Bronchial epithelial cell (primary cell): ENCODE measurements at places on chromosomes 2 and 18.
A peak's percentile ranks its signal among the peaks of the same experiment; 100 is the strongest.

DNA sequence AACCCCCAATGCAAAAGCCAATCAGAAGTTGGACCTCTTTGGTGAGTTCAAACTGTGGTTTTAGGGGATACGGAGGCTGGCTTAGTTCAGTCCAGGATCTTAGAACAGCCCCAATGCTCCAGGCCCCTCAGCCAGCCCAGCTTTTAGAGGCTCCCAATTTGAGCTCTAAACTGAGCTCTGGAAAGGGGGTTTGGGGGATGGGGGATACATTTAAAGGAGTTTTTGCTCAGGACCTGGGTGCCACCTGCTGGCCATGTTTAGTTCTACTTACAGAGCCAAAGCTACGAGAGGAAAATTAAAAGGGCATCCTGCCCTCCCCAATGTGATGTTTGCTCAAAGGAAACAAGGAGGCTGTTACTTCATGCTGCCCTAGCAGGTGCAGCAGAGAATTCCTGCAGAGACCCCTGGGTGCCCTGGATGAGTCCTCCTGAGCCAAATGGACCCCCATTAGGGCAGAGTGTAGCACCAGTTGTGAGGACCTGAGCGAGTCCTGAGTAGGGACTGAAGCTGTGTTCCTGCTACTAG lies 15.9 kb upstream of the TMEM214 start:
- DNase-seq: peak; percentile 48

- DNase-seq: peak; percentile 67
Measured at GRCh38 chr18:63346480-63347183, 20.4 kb downstream of the KDSR start.

DNA sequence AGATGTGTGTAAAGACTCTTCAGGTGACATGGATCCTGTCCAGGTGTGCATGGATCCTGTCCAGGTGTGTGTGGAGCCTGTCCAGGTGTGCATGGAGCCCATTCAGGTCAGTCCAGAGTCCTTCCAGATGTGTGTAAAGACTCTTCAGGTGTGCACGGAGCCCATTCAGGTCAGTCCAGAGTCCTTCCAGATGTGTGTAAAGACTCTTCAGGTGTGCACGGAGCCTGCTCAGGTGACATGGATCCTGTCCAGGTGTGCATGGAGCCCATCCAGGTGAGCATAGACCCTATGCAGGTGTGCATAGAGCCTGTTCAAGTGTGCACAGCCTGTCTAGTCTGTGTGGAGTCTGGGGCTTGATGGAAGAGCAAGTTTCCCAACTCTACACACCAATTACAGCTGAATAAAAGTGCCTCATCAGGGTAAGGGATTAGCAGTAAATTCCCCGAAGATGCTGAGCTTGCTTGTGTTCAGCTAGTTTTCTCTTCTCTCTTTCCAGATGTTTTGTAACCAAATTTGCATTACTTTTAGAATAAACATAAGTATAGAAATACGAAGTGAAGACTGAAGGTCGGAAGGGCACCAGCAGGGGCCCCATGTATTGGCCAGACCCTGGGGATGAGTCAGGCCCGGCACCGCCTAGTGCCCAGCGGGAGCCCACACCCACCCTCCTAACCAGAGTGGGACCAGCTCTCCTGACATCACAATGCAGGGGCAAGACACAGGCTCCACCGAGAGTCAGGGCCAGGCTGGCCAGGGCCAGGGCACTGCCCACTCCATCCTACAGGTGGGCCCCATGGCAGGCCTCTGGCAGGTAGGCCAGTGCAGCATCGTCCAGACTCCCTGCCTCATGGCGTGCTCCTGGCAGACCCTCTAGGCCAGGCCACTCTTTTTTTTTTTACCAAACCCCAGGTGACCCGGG lies 38.6 kb upstream of the GPC1 start:
- DNase-seq: no peak

GRCh38 chr2:25512707-25513106 lies 160.7 kb downstream of the DTNB start:
- peak; percentile 15 for DNase-seq

DNA sequence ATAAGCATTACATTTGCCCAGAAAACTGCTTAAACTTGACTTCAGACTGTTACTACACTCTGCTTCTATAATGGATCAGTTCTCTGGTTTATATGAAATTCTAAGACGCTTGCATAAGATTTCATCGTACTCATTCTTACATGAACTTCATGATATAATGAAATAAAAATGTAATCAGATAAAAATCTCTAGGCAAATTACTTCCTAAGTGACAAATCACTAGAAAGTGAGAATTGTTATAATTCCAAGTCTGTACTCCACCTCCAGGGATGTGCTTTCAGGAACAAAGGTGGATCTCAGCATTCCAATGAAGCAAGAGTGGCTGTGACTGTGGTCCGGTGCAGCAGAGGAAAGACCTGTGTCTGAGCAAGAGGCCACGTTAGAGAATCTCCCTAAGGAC lies 226.2 kb downstream of the PIEZO2 start:
- no peak for DNase-seq

GRCh38 chr2:69848186-69848790 lies 18.8 kb downstream of the GMCL1 start:
- peak; percentile 31 for DNase-seq

DNA sequence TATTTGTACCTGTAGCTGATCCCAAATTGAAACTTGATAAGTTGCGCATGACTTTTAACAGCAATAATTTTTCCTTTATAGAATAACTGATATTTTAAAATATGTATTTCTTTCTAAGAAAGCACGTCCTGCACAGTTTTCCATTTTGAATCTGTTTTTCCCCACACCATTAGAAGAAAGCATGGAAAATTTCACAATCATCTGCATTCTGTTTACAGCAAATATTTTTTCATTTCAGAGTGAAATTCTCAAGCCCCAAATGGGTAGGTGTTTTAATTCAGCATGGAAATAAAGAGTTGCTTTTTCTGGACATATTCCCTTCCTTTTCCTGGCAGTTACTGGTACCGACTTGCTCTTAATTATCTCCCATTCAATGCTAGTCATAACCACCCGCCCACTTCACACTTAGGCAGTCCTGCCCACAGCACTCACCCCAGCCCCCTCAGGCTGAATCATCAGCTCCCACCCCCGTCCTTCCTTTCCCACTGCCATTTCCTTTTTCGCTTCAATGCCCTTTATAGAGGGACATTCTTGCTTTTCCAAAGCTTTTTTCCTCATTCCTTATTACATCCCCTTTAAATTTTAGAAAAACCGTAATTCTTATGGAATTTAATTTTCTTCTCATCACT lies 89.2 kb upstream of the GLS start:
- peak; percentile 86 for DNase-seq

- peak; percentile 56 for DNase-seq
Measured at GRCh38 chr2:72035518-72036172, 112.0 kb downstream of the CYP26B1 start.

- no peak for DNase-seq
Measured at GRCh38 chr2:162545254-162545653, 201.3 kb downstream of the GCA start.

DNA sequence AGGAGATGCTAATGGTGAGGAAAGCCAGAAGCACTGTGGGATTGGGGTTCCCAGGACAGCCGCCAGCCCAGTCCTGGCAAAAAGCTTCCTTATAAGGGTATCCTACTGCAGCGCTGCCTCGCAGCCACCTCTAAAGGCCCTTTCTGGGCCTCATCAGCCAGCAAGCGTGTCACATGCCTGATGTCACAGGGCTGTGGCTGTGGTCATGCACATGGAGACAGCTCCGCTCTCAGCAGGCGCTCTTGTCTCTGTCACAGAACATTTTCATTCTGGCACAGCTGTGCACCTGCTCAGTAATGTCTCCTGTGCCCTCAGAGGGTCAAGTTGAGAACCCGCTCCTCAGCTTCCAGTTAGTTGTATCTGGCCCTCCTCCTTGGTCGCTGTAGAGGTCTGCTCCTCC lies 17.7 kb upstream of the MAL start:
- DNase-seq: no peak
